Heart right ventricle (tissue), 16 donors: ENCODE measurements at places on chromosomes 16 and 17. TPM values are rescaled to one million over a fixed set of nuclear protein-coding genes. Genes with fewer than 3 reads are reported as not detected.

TEX19 gene
- not detected for polyA plus RNA-seq

- no peak for DNase-seq
Observed at GRCh38 chr16:78237841-78238240, 138.4 kb downstream of the WWOX start.

DNA sequence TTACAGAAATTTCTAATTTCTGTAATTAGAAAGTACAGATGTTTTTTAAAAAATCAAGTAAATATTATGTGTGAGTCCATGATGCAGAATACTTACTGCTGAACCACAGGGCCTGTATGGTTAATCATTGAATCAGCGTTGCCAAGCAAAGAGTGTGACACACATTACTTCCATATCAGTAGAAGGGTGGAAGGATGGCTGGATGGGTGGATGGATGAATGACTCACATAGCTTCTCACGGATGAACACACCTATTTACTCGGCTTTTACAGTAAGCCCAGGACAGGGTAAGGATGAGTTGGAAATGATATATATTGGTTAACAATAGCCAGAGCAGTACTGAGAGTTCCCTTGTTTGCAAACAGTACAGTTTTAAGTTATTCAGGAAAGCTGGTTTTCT is 495.9 kb upstream of the RBFOX1 start:
- DNase-seq = no peak

GRCh38 chr16:83389751-83390150 is 418.0 kb upstream of the HSBP1 start:
- DNase-seq = no peak

- peak; percentile 74 for DNase-seq
Observed at GRCh38 chr17:44556832-44557606, at the start of gene FZD2. Gene FZD2 (plus strand): TSS chr17:44557484. CDS start chr17:44557689, 205 bp downstream.

- no peak for DNase-seq
Observed at GRCh38 chr16:89847051-89847939, 19.0 kb downstream of the SPIRE2 start.

DNA sequence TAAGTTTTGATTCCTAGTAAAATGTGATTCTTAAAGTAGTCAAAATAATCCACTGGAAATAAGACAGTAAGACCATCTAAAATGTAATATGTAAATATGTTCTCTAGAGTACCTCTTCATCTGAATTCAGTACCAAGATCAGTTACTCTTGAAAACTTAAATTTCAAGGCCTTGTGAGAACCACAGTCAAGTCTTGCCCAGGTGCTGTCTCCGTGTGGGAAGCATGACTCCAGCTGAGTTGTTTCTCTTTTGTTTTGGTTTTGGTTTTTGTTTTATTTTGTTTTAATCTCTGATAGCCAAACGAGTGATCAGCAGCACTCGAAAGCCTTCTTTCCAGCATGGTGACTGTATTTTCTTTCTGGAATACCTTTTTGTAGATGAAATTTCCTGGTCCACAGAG is 907.0 kb downstream of the KCNJ18 start:
- no peak for DNase-seq

DNA sequence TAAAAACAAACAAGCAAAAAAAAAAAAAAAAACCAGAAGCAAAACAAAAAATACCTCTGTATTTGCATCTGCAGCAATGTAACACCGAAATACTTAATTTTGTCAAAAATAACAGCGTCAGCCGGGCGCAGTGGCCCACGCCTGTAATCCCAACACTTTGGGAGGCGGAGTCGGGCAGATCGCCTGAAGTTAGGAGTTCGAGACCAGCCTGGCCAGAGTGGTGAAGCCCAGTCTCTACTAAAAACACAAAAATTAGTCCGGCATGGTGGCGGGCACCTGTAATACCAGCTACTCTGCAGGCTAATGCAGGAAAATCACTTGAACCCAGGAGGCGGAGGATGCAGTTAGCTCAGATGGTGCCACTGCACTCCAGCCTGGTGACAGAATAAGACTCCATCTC is 683.5 kb upstream of the CA10 start:
- no peak for DNase-seq

DNA sequence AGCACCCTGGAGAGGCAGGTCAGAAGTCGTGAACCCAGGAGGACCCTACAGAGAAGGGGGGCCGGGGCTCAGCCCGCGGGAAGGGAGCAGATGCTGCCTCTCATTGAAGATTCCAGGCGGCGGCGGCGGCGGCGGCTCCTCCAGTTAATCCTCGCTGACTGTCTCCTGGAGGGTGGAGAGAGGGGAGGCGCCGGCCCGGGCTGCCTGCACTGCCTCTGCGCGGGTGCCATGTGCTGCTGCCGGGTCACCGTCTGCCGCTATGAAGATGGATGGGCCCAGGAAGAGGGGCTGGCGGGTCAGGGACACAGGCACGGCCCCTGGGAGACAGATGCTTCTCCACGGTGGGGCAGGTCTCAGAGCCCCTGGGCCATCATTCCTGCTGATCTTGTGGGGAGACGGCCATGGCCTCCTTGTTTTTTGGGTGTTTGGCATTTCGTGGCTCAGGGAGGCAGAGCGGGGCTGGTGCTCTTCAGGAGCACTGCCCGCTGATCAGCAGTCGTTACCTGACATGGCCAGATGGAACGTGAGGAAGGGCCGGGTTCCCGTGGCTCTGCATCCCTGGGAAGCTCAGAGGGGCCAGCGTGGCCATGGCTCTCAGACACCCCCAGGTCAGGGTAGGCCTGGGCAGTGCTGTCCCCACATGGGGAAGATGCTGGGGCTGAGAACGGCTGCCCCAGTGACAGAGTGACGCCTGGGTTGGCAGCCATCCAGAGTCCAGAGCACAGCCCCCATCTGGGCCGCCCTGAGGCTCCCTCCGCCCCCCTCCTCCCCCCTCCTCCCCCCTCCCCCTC is 36.1 kb downstream of the GINS2 start:
- DNase-seq = no peak
